ENCODE measurements at places on chromosomes 7 and 10.

GRCh38 chr7:24656608-24657007 lies 83.4 kb downstream of the PALS2 start:
- peak; percentile 68 for DNase-seq

DNA sequence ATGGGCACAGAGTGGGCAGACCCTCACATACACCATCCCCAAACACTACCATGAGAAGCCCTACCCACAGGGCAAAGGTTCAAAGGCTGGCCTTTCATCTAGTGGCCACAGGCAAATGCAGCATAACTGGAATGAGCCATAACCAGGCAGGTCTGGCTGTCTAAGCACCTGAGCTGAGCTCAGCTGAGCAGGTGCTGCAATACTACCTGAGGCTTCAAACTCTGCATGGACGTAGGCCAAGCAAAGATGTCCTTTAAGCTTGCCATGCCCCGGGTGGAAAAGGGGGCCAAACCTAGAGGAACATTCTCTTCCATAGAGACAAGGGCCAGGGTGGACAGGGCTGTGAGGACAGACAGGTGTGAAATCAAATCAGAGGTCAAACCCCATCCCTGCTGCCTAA lies 65.3 kb upstream of the CAMK2B start:
- DNase-seq = no peak

DNA sequence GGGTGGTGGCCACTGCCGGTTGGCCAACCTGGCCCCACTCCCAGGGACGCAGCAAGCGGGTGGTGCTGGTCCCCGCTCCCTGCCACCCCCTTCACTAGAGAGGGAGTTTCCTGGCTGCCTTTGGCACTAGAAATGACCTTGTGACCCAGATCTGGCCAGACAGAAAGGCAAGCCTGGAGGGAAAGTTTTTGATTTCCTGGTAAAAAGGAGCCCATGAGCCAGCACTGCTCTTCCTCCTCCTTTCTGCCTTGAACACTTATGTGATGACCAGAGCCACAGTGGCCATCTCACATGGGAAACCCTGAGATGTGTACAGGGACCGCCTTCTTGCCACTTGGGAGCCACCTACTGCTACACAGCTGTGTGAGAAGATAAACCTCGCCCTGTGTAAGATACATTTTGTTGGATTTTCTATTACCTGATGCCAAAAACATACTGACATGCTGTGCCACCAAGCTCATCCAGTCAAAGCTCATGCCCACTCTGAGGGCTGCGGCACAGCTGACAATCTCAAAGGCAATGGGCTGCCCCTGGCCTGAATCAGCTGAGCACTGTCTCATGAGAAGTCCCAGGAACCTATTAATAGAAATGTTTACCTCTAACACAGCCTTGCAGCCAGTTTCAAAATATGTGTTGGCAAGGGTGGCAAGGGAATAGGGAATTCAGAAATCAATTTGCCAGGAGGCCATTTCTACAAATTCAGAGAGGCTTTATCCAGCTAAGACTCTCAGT lies 94.0 kb downstream of the CYTH3 start:
- DNase-seq = no peak

DNA sequence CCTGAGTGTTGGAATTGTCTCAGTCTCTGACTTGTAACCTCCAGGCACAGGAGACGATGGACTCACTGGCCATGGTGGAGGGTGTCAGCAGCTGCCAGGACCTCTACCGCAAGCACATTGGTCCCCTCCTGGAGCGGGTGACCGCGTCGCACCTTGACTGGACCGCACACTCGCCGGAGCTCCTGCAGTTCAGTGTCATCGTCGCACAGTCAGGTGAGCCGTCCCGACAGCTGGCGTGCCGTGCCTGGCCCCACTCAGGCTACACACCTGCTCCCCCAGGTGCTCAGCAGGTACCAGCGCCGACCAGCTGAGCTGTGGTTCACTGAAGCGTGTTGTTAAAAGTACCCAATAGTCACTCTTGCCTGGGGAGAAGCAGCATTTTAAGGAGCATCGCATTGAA lies 36.7 kb upstream of the PRKAR1B start:
- no peak for DNase-seq

DNA sequence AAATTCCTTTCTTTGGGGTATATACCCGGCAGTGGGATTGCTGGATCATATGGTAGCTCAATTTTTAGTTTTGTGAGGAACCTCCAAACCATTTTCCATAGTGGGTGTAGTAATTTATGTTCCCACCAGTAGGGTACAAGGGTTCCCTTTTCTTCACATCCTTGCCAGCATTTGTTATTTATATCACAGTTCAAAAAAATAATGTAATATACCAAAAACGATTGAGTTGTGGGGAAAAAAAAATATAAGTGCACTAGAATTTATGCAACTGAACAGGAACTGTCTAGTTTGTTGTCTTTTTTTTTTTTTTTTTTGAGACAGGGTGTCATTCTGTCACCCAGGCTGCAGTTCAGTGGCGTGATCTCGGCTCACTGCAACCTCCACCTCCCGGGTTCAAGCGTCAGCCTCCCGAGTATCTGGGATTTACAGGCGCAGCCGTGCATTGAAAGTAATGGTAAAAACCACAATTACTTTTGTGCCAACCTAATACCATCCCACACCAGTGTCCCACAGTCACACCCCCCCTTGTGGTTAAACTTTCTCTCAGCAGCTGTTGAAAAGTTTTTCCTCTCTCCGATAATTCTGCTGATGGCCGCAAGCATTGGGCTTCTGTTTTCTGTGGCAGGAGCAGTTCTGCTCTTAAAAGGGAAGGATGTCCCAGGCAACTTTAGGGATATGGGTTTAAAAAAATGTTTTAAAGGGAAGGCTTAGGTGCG lies 6.8 kb upstream of the LAT2 start:
- peak; percentile 66 for DNase-seq

- no peak for DNase-seq
Measured at GRCh38 chr10:6023661-6024333, 38.4 kb downstream of the IL2RA start.

DNA sequence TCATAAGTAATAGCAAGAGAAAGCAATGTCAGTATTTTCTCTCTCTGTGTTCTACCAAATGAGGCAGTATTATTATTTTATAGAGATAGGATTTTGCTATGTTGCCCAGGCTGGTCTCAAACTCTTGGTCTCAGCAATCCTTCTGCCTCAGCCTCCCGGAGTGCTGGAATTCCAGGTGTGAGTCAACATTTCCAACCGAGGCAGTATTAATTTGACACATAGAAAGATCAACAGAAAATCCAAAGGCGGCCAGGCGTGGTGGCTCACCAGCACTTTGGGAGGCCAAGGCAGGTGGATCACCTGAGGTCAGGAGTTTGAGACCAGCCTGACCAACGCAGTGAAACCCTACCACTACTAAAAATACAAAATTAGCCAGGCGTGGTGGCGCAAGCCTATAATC lies 71.8 kb downstream of the SMURF1 start:
- no peak for DNase-seq

DNA sequence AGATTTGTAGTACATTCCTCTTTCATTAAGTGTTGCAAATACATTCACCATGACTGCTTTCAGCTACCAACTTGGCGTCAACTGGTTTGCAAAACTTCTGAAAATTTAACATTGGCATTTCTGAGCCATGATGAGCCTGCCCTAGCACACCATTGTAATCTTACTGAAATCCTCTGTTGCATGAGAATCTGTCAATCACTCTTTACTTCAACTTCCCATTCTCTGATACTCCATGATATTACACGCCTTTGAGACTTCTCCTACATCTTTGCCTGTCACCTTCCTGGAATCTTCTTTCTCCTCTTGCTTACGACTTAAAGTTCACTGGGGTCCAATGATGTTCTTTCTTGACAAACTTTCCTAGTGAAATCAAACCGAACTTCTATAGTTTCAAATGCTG lies 32.2 kb downstream of the EBLN1 start:
- DNase-seq = no peak

Measured in neural progenitor cell (in vitro differentiated cells).